NCI-H748 treated with DMSO at 0.1 percent for 48 hours (cell line): ENCODE measurements at places on chromosomes 11 and 22.

DNA sequence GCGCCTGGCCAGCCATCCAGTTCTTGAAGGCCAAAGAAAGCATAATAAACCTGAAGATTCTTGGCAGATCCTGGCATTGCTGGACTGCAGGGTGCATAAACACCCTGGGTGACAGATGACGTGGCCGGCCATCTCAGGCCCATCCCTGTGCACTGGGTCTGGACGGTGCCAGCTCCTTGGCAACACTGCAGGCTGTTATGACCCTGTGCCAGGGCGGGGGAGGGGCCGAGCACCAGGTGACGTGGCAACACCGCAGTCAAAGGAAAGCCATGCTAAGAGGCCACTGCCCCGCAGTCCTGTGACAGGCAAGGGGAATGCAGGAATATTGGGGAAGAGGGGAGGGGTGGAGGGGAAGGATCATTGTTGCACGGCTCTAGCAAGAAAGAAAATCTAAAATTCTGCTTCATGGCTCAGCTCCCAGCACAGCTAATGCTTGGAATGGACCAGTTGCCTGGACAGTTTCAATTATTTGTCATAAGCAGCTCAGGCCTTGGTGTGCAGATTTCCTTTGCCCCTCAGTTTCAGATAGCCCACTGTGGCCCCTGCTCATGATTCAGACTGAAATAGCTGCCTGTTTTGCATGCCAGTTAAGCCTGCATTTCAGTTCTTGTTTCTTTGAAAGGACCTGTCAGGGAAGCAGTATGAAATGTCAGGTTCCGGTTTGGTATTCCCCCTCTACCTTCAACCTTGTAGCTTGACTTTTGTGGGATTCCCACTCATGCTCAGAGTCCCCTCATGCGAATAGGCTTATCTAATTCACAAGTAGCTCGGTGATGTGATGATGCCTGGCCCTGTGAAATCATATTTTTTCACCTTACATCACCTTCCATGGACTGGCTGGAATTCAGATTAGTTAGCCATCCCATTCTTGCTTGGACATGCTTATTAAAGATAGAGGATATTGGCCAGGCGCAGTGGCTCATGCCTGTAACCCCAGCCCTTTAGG lies 29.7 kb upstream of the DDX6 start:
- no peak for DNase-seq

DNA sequence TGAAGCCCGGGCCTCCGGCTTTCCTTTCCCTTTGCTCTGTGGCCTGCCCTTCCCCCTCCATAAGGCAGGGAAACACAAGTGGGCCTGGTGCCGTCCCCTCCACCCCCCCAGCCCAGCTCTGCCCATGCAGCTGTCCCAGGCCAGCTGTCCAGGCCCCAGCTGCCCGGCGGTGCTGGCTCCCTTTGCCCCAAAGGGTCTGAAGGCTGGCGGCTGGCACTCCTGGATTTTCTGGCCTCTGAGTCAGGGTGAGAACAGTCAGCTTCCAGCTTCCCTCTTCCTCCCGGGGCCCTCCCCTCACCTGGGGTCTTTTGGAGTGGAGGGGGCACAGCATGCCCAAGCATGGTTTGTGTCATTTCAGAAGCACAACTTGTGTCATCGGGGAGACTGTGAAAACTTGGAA lies 27.8 kb downstream of the CD82 start:
- DNase-seq = no peak

GRCh38 chr22:21996175-21996720 lies 13.7 kb upstream of the TOP3B start:
- no peak for DNase-seq

DNA sequence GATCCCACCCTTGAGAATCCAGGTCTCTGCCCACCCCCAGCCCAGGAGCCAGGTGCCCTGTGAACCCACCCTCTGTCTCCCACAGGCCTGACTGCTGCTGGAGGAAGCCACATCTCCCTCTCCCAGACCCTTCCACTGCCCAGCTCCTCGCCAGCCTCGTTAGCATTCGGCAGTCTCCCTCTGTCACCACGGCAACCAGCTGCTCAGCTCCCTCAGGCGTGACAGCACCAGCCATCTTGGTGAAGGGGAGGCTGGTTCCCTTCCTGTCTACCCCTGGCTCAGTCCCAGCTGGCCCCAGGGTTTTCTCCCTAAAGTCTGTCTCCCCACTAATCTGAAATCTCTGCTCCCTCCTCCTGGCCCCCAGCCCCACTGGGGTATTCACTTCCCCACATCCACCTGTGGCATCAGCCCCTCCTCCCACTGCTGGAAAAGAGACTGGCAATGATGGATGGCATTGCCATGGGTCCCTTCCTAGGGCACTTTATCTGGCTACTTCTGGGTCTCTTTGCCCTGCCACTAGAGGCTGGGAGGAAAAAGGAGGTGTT lies 28.1 kb downstream of the NRXN2 start:
- no peak for DNase-seq

- peak; percentile 92 for DNase-seq
These were observed 39.7 kb upstream of the TH start for GRCh38 chr11:2211113-2211971.

DNA sequence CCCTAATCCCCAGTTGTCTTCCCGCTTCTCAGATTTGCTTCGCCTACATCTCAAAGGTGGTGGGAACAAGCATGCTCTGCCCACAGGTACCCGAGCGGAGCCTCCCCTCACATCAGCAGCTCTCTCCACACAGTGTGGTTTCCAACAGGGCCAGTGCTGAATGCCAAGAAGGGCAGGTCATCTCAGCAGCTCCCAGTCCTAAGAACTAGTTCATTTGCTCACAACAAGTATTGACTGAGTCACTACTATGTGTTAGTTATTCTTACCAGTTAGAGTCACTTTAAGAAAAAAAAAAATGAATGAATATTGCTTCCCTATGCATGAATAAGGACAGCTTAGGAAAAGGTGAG lies 66.2 kb downstream of the THAP12 start:
- no peak for DNase-seq

DNA sequence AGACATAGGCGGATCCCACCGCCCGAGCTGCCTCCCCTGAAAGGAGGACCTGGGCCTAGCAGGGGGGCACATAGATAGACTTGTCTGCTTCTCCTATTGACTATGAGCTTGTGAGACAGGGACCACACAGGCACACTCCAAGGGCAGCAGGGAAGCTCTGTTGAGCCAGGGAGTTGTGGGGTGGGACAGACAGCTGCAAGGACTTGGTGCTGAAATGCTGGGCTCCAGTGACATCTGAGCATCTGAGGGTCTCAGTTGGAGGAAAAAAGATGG lies 53.4 kb upstream of the ANO1 start:
- DNase-seq = no peak

- DNase-seq = no peak
These were observed 64.1 kb upstream of the GRAMD1B start for GRCh38 chr11:123365955-123366354.

- DNase-seq = no peak
These were observed 257.2 kb downstream of the ST3GAL4 start for GRCh38 chr11:126612671-126613070.

GRCh38 chr11:45715418-45715817 lies 50.0 kb upstream of the CHST1 start:
- no peak for DNase-seq

DNA sequence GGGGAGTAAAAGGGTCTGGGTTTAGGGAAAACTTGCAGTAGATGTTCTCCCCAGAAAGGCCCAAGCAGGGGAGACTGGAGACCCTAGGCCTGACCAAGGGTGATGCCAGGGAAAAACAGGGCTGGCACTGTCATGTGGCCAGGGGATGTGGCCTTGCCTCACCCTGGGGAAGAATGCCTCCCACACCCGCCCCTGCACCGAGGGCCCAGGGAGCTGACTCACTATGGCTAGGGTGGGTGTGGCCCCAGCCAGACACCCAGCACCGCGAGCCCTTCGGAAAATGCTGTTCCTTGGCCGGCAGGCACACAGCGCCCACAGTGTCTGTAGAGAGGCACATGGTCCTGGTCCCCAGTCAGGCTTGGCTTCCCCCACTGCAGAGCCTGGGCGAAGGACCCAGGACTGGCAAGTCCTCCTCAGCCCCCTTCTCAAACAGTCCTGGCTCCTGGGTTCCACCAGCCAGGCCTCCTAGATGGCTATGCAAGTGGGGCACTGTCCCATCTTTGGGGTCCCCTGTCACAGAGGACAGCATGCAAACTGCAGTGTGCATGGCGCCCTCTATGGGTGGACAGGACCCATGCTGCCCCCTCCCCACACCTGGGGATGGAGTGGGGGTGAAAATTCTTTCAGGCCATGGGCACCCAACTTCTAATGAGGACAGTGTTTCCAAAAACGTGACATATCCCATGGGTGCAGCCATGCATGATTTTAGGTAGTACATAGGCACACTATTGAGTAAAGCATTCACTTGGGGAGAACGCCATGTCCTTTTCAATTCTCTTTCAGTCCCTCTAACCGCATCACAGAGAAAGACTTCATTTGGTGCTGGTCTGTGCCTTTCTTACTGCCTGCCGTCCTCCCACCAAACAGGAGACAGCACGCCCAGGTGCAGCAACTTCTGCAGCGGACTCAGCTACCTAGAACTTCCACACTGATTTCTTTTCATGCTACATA lies 15.2 kb downstream of the TMPRSS5 start:
- DNase-seq = no peak

GRCh38 chr22:17093081-17093480 lies 8.3 kb downstream of the IL17RA start:
- DNase-seq = no peak

DNA sequence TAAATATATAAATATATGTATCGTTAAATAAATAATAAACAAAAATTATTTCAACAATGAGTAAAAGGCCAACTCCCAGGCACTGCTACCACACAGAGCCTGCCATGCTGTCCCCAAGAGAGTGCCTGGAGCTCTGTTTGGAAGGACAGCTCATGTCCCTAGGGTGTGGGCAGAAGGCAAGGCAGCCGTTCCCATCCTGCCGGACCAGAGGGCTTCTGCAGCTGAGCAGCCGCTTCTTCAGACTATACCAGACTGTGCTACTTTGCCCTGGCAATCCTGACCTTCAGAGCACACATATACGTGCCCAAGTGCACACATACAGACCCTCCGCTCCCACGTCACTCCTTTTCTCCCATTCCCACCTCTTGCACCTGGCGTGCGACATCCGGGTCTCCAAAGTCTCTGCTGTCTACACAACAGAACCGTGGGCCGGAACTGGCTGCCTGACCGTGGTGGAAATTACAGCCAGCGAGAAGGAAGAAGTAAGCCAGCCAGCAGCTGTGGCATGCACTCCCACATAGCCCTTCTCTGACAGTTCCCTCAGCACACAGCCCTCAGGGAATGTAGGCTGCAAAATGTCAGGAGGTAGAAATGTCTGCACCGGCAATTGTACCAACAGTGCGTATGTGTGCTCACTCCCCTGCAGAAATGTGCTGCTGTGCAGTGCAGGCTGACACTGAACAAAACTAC lies 24.0 kb downstream of the PAX6 start:
- DNase-seq = no peak

- no peak for DNase-seq
These were observed 31.8 kb upstream of the GUCY1A2 start for GRCh38 chr11:107050121-107050520.

DNA sequence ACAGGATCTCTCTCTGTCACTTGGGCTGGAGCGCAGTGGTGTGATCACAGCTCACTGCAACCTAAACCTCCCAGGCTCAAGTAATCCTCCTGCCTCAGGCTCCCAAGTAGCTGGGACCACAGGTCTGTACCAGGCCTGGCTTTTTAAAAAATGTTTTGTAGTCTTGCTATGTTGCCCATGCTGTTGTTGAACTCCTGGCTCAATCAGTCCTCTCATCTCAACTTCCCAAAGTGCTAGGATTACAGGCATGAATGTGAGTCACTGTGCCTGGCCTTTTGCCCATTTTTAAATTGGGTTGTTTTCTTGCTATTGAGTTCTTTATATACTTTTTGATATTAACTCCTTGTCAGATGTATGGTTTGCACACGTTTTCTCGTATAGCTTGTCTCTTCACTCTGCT lies 33.0 kb upstream of the PITPNB start:
- no peak for DNase-seq

- DNase-seq = no peak
These were observed 2.2 kb downstream of the CALCA start for GRCh38 chr11:14969901-14970323.

GRCh38 chr11:118838905-118839553 lies 44.7 kb upstream of the CXCR5 start:
- no peak for DNase-seq

GRCh38 chr22:34914846-34915245 lies 151.1 kb upstream of the ISX start:
- DNase-seq = no peak

DNA sequence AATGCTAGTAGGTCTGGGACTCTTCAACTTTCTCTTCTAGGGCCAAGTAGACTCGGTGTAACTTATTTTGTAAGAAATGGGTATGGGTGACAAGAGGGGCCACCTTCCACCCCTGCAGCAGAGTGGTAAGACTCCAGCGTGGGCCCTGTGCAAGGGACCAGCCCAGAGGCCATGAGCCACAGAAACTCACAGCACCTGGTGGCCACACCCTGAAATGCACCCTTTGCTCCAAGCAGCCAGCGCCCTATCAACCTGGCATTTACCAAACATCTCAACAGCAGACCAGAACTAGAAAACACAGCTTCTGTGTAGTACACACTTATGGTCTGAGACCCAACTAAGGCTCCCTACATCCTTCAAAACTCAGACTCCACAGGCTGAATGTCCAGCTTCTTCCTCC lies 5.7 kb downstream of the CDCA5 start:
- no peak for DNase-seq

DNA sequence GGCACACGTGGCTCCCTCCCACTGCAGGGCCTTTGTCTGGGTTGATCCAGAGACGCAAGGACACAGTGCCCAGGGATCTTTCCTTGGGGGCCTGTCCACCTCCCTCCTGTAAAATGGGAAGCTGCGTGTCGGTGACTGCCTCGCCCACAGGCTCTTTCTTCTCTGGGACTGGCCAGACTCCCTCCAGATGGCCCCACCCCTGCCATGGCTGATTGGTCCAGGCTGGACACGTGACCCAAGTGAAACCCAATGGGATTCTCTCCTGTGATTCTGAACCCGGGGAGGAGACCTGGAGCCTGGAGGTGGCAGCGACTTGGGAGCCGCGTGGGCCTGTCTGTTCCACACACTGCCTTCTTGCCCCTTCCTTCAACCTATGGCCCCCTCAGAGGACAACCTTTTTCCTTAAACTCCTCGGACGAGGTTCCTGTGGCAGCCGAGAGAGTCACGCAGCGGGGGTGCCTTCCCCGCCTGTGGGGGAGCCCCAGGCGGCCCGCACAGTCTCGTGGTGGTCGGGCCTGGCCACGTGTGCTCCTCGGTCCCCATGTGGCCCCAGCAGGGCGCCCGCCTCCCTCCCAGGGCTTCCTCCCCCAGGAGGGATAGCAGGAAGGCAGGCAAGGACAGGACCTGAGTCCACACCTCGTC lies 12.4 kb upstream of the MPPED1 start:
- no peak for DNase-seq

GRCh38 chr11:35944503-35945136 lies 758 bp downstream of the LDLRAD3 start:
- DNase-seq = no peak
